ENCODE measurements at places on chromosomes 16 and 17. TPM values are rescaled to one million over a fixed set of nuclear protein-coding genes. Genes with fewer than 3 reads are reported as not detected.

Gene MMP25
- total RNA-seq, result 0.29 TPM

Gene KRT12
- total RNA-seq, result not detected

Gene NPIPB6
- 0.17 TPM for total RNA-seq

Gene PIRT
- total RNA-seq, result not detected

Gene NKD1
- 0.07 TPM for total RNA-seq

Gene PIK3R6
- total RNA-seq, result not detected

Gene TBC1D28
- total RNA-seq, result not detected

Gene MRPS34
- total RNA-seq, result 258 TPM

Gene IRX5
- not detected for total RNA-seq

Gene FGF11
- 0.69 TPM for total RNA-seq

Gene CPHXL2
- not detected for total RNA-seq

Gene SERPINF2
- 2.2 TPM for total RNA-seq

Gene CHP2
- not detected for total RNA-seq

Gene SOST
- not detected for total RNA-seq

Gene TTLL6
- total RNA-seq, result 0.40 TPM

Measured in PC-3 (cell line).